ENCODE measurements at places on chromosomes 4 and X.

DNA sequence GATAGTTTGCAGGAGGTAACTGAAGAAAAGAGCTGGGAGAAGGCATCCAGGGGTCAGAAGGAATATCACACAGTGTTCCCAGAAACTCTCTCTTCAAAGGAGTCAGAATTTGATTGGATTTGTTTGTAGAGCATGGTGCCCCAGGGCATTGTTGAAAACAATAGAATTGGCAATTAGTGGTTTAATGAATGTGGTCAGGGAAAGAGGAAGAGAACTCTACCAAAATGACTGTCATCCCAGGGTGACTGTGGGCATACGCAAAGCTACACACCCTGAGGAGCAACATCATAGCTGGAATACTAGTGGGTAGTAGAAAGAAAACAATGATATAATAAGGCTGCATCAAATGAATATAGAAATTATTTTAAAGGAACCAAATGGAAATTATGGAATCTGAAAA lies 21.5 kb downstream of the TNIP2 start:
- no peak for DNase-seq

DNA sequence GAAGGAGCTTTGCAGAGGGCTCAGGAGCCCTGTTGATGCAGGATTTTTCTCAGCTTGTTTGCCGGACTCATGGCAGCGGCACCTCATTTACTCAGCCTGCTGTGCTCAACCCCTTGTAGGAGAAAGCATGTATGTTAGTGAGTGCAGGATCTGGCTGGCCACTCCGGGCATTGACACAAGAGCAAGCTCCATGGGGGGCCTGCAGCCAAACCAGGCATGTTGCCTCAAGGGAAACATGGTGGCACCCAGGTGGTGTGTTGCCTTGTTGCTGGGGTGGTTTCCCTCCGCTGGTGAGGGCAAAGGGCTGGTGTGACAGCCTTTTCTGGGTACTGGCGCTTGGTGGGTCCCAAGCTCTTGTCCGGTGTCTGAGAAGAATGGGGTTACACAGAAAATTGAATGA lies 189.3 kb upstream of the ANXA3 start:
- no peak for DNase-seq

- no peak for DNase-seq
These were observed 136.1 kb downstream of the MID1IP1 start for GRCh38 chrX:38937400-38937799.

- DNase-seq, result no peak
These were observed 26.0 kb downstream of the C4orf17 start for GRCh38 chr4:99536848-99537247.

DNA sequence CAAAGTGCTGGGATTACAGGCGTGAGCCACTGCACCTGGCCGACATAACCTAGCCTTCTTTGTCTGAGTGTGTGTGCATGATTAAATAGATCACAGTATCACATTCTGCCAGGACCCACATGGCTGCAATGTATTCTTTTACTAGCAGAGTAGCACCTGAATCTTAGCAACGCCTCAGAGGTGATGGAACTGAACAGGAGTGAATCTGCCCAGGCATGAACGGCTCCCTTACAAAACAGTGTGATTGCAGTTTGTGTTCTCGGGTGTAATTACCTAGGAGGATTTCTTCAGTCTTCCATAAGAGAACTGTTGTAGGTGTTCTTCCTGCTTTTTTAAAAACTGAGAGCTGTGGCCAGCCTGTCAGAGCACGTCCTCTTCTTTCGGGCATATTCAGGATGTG lies 122.7 kb upstream of the STS start:
- no peak for DNase-seq

DNA sequence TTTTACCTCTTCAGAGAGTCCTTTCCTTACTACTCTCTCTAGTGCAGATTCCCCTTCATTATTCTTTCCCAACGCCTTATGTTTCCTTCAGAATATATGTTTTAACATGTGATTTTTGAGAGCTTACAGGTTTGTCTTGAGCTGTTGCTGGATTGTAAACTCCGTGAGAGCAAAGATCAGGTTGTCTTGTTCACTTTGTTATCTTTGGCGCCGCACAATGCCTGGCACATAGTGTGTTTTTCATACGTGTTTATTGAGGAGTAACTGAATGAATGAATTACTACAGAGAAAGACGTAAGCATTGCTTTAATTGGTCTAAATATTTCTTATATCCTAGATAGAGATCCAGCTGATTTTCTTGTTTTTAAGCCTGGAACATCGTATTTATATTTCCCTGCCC lies 80.5 kb upstream of the SLC4A4 start:
- DNase-seq, result no peak
